Urinary bladder (tissue), 4 donors: ENCODE measurements at places on chromosomes 4 and X.

GRCh38 chrX:23482561-23482960, 147.9 kb downstream of the PTCHD1 start:
- no peak for DNase-seq

DNA sequence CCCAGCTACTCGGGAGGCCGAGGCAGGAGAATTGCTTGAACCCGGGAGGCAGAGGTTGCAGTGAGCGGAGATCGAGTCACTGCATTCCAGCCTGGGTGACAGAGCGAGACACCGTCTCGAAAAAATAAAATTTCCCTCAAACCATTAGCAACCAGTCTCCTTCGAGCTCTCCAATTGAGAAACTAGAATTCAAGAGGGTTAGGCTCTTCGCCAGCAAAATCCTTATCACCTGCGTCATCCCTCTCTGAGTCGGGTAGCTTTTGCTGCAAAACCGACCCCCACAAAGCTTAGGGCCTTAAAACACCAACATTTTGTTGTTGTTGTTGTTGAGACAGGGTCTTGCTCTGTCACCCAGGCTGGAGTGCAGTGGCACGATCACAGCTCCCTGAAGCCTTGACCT, 75.1 kb upstream of the DDX3X start:
- DNase-seq, result no peak

- DNase-seq, result no peak
Observed at GRCh38 chr4:88169298-88169697, 10.9 kb upstream of the ABCG2 start.

GRCh38 chr4:94306713-94307112, 35.9 kb downstream of the HPGDS start:
- no peak for DNase-seq

DNA sequence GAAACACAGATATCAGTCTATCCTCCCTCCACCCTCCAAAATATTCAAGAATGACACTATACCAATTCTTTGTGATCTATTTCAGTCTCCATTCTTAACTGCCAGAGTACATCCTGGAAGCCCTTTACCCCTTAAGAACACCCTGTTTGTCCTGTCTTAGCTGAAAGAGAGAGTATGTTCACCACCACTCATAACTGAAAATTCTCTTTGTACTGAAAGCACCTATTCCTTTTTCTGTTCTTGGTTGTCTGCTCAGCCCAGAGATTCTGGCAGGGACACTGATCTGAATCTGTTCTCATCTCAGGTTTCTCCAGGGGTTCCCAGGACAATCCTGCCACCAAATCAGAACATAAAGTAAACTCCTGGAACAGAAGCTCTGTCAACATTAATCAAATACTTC, 25.4 kb upstream of the EREG start:
- no peak for DNase-seq

DNA sequence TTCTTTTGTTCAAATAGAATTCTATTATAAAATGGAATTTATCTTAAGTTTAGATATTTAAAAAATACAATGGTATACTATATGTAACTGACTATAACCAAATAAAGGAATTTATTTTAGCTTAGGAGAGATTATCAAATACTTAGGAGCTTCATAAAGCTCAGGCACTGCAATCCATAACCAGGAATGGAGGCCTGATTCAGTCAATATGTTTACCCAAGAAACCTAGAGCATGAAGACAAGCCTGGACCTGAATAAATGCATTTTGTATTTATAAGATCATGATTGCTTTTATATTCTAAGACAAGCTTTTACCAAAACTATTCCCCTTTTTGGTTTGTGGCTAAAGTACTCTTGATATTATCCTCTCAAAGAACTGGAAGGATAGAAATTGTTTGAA, 742.6 kb downstream of the FAT4 start:
- no peak for DNase-seq

- no peak for DNase-seq
Observed at GRCh38 chr4:23887989-23888388, 1.9 kb downstream of the PPARGC1A start.

DNA sequence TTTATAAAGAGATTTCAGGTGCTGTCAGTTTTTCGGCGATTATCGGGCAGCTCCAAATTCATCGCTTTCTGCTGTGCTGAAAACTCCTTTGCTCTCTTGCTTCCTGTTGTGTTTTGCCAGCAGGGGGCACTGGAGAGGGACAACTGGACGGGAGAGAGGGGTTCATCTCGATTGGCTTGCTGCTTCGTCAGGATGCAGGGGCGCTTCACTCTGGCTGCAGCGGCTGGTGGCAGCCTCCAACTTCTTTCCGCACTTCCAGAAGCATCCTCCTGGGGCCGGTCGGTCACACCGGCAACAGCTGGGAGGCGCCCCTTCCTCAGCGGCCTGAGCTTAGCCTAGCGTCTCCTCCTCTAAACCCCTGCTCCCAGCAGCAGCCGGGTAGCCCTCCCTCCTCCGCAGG, 29.5 kb downstream of the MSL3 start:
- no peak for DNase-seq

GRCh38 chr4:8741513-8742226, 130.0 kb downstream of the HMX1 start:
- DNase-seq, result no peak

- DNase-seq, result no peak
Observed at GRCh38 chr4:159070742-159071141, 32.1 kb upstream of the RAPGEF2 start.

DNA sequence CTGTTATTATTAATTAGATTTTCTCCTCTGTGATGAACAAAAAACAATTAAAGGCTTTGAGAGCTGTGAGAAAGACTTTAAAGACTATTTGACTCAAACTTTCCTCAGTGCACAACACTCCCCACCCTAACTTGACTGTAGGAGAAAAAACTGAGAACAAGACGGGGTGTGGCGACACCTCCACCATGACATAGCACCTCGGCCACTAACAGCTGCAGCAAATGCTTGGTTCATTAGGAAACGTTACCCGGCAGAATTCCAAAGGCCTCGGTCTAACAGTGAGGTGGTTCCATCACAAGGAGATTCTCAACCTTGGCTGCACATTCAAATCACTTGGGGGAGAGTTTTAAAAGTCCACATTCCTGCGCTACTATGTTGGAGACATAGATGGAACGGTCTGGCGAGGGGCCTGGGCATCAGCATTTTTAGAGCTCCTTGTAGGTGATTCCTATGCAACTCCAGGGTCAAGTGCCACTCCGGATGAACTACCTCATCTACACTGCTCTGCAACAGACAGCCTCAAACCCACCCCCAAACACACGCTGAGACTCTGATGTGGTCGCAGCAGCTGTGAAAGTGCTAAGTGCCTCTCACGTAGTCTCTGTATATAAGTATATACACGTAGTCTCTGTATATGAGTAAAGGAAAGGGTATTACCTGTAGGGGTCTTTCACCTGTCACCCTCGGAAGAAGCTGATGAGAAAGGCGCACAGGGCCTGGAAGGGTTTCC, 1.0 kb downstream of the FGFBP2 start:
- DNase-seq, result no peak

- DNase-seq, result peak; percentile 35
Observed at GRCh38 chr4:40550948-40551462, 78.7 kb downstream of the RBM47 start.

DNA sequence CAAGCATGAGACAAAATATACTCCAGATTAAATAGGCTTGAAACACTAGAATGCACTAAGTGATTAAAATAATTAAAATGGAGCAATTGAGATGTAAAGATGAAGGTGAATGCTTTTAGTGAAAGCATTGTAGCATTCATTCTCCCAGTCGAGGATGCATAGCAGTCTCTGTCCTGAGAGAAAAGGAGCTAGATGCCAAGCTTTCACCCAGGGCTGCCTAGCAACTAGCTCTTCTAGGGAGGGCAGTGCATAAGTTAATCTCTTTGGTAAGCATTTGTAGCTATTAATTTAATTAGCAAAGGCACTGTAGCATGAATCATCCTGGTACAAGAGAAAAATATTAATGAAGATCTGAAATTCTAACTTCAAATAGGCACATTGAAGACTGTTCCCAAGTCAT, 1014.8 kb downstream of the C4orf33 start:
- no peak for DNase-seq

DNA sequence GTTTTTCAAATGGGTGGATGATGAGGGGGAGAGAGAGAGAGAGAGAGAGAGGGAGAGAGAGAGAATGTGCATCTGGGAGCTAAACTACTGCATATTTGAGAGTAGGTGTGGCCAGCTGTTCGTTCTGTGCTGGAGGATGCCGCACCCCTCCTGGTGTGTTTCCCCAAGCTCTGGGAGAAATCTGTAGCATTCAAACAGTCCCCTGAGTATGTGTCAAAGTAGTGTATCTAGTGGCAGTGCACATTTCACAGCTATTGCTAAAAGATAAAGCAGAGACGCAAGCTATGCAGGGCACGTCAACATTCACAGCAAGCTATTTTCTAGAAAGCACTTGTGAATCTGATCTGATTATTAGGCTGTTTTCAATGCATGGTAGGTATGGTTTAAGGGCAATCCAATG, 83.5 kb upstream of the LIMCH1 start:
- no peak for DNase-seq

- DNase-seq, result no peak
Observed at GRCh38 chr4:158750379-158750778, 18.4 kb upstream of the FNIP2 start.

- DNase-seq, result no peak
Observed at GRCh38 chr4:57214654-57215411, 104.6 kb upstream of the IGFBP7 start.

DNA sequence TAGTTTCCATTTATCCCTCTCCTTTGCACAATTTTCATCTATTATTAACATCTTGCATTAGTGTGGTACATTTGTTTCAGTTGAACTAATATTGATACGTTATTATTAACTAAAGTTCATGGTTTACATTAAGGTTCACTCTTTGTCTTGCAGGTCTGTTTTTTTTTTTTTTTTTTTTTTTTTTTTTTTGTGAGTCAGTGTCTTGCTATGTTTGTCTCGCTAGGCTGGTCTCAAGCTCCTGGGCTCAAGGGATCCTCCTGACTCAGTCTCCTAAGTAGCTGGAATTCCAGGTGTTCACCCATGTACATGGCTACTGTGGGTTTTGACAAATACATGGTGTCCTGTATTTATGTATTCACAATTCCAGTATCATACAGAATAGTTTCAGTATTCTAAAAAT, 6.8 kb downstream of the TBC1D19 start:
- DNase-seq, result no peak

GRCh38 chr4:26069218-26069617, 155.2 kb downstream of the SMIM20 start:
- no peak for DNase-seq

GRCh38 chrX:129762448-129762847, 17.3 kb upstream of the SASH3 start:
- DNase-seq, result no peak

DNA sequence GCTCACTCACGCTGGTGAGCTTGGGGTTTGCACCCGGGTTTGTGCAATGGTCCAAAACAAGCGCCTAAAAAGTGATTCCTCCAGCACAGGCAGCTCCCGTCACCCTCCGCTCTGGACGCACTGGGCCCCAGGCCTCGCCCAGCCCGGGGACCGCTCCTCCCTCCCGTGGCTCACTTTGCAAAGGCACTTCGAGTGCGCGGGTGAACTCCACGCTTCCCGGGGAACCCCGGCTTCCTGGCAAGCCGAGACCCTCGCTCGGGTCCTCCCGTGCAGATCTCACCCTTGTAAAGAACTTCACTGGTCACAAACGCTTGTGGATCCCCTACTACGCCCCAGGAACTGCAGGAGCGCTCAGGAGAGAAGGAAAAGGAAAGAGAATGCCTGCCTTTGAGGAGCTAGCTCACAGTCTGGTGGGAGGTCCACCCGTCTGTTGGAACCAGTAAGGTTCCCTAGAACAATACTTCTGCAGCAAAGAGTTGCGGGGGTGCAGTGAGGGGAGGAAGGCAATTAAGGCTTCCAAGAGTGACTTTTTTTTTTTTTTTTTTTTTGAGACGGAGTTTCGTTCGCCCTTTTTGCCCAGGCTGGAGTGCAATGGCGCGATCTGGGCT, at the start of gene CTPS2:
Gene CTPS2, minus strand, starts transcription at position 122 of the 608 bp plus-strand sequence. CDS start 9,767 bp downstream, outside the sequence.
- no peak for DNase-seq

DNA sequence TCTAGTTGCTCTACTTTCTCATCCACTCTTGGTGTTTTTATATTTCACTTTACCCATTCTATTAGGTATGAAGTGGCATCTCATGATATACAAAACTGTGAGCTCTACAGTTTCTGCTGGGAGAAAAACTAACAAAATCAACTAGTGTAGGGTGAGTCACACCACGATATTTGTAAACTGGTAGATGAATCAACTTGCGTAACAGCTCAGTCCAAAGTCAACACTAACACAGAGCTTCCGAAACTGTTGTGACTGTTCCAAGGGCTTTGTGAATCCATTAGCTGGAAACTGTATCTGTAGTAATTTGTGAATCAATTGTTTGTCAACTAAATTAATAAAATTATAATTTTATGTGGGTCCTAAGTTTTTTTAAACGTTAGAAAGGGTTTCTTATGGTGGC, 119.8 kb upstream of the TSPAN5 start:
- no peak for DNase-seq

GRCh38 chr4:185137233-185137925, 5.7 kb upstream of the SLC25A4 start:
- DNase-seq, result no peak

- DNase-seq, result no peak
Observed at GRCh38 chr4:61068745-61069144, 131.4 kb upstream of the ADGRL3 start.

DNA sequence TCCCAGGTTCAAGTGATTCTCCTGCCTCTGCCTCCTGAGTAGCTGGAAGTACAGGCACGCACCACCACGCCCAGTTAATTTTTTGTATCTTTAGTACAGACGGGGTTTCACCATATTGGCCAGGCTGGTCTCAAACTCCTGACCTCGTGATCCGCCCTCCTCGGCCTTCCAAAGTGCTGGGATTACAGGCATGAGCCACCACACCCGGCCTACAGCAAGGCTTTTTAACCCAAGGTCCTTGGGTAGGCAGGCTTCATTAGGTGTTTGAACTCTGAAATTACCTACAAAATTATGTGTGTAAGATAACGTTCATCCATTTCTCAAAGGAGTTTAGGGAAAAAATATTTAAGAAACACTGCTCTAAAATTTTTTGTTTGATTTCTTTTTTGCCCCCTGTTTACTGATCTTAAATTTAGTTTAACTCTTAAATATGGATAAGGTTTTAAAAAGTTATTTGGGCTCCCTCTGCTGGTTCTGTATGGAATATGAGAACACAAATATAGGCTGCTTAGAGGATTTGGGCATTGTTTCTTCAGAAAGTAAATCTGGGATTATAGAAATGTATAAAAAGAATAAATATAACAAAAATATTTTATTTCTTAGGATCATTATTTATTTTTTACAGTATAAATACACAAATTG, 92.8 kb downstream of the CBR4 start:
- peak; percentile 33 for DNase-seq

DNA sequence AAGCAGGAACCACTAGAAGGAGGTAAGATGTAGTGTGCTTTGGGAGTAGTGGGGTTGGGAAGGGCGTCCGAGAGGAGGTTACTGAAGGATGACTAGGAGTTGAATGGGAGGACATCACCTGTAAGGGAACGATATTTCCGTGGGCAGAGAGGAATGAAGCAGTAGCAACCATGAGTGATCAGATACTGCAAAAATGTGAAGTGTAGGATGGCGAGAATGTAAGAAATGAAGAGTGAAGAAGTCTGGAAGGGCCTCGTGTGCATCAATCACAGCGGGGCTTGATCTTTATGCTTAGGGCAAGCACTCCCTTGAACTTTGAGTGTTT, 594 bp downstream of the MSMO1 start:
- DNase-seq, result no peak
